K562 (cell line): ENCODE measurements at places on chromosomes 16 and 17.

- DNase-seq: no peak
Observed at GRCh38 chr17:30477774-30478115, 537 bp downstream of the GOSR1 start.

- DNase-seq: no peak
Observed at GRCh38 chr16:54774768-54775167, 155.9 kb upstream of the IRX5 start.

DNA sequence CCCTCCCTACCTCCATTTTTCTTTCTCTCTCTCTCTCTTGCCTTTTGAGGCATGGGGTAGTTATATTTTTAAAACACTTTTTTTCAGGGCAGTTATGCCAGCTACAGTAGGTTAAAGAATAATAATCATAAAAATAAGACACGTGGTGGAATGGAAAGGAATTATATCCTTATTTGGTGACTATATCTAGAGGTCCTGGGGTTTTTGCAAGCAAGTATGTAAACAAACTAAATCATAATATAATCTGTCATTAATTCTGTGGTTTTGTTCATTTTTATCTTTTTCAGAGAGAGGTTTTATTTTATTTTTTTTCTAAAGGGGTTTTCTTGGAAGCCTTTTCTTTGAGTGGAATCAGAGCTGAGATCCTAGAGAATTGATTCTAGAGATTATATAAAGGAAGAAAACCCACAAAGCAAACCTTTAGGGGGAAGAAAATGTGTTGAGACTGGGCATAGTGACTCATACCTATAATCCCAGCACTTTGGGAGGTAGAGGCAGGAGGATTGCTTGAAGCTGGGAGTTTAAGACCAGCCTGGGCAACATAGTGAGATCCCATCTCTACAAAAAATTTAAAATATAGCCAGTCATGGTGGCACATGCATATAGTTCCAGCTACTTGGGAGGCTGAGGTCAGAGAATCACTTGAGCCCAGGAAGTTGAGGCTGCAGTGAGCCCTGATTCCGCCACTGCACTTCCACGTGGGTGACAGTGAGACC is 53.2 kb downstream of the NQO1 start:
- DNase-seq: no peak

DNA sequence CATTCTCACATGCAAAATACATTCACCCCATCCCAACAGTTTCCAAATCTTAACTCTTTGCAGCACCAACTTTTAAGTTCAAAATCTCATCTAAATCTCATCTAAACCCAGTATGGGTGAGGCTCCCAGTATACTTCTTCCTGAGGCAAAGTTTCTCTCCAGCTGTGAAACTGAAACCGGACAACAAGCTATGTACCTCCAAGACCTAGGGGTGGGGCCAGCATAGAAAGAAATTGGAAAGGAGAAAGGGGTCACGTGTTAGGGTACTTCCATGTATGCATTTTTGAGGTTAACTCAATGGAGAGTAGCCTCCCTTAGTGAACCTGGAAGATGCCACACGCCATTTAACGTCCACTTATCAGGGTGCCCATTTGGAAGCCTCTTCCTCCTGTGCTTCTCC is 23.9 kb upstream of the LRRC75A start:
- no peak for DNase-seq

GRCh38 chr17:42928714-42929496 is 28.3 kb downstream of the G6PC1 start:
- DNase-seq: peak; percentile 86

- no peak for DNase-seq
Observed at GRCh38 chr17:44915321-44915726, at the start of gene GFAP. TSS of gene GFAP (minus strand) at chr17:44915500. CDS start at chr17:44915486, 14 bp downstream.

DNA sequence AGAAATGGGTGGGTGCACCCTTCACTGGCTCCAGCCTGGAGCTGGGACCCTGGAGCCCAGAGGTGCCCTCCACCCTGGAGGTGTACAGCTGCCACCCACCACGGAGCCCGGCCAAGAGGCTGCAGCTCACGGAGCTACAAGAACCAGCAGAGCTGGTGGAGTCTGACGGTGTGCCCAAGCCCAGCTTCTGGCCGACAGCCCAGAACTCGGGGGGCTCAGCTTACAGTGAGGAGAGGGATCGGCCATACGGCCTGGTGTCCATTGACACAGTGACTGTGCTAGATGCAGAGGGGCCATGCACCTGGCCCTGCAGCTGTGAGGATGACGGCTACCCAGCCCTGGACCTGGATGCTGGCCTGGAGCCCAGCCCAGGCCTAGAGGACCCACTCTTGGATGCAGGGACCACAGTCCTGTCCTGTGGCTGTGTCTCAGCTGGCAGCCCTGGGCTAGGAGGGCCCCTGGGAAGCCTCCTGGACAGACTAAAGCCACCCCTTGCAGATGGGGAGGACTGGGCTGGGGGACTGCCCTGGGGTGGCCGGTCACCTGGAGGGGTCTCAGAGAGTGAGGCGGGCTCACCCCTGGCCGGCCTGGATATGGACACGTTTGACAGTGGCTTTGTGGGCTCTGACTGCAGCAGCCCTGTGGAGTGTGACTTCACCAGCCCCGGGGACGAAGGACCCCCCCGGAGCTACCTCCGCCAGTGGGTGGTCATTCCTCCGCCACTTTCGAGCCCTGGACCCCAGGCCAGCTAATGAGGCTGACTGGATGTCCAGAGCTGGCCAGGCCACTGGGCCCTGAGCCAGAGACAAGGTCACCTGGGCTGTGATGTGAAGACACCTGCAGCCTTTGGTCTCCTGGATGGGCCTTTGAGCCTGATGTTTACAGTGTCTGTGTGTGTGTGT is 46.8 kb downstream of the IL21R start:
- no peak for DNase-seq

DNA sequence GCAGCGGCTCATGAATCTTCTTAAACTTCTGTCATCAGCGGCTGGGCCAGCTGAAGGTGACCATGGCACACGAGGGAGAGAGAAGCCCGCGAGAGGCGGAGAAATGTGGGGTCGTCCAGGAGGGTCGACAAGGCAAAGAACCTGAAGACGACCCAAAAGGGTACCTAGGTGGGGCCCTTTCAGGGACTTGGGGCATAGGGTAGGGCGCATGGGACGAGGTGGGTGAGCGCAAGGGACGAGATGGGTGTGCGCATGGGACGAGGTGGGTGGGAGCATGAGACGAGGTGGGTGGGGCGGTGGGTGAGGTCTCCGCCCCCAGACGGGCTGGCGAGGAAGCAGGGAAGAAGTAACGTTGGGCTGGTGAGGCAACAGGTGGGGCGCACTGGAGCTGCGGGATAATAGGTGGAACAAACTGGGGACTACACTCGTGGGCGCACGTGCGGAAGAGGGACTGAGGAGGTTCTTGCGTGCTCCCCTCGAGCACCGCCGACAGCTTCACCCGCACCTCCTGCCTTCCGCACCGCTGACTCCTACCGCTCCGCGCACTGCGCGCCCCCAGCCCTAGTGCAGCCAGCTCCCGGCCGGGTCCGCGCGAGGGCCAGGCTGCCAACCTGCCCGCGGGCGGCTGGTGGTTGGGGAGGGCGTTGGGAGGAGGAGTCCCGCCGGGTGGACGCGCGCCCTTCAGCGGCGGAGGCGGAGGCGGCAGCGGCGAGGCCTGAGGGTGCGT is 23.2 kb upstream of the CRYM start:
- peak; percentile 87 for DNase-seq

GRCh38 chr16:80198311-80199299 is 342.2 kb upstream of the DYNLRB2 start:
- no peak for DNase-seq

- no peak for DNase-seq
Observed at GRCh38 chr17:59406808-59407381, 75.4 kb downstream of the YPEL2 start.

DNA sequence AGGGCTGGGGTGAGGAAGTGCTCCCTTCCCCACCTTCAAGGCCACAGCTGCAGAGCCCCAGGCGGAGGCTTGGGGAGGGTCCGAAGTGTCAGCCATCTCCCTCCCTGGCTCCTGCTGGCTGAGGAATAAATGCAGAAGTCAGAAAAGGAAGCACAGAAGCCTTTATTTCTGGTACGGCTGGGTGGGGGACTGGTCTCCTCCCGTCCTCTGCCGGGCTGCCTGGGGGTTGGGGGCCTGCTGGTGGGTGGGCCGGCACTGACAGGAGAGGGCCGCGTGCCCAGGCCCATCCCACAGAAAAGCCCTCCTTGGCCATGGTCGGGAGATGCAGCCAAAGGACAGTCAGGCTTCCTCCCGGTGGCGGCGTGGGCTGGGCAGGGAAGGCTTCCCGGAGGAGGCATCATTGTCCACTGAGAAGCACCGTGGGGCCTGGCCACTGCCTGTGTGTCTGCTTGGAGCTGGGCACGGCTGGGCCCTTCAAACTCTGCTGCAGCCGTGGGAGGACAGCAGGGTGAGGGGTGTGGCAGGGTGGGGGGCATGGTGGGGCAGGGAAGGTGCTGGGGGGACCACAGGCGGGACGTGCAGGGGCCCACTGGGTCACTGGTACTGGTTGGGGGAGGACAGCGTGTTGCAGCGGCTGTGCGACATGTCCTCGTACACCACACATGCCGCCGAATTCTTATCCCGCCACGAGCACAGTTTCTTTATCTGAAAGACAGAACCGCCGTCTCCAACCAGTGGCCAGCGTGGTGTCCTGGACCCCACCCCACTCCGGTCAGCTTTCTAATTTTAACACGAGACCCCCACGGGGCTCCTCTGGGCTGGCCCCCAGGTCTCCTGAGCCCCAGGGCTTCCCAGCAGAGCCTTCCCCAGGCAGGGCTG is 2.4 kb downstream of the CD7 start:
- no peak for DNase-seq

DNA sequence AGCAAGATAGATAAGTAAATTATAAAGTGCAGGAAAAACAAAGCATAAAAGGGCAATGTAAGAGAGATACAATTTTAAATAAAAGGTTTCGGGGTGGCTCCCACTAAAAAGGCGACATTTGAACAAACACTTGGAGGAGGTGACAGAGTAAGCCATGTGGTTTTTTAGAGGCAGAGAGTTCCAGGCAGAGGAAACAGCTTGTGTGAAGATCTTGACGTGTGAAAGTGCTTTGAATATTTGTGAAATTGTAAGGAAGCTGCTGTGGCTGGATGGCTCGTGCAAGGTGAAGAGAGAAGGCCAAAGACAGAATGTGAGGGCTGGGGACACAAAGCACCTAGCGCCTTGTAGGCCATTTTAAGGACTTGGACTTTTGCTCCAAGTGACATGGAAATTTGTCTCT is 28.6 kb upstream of the HYDIN start:
- no peak for DNase-seq

GRCh38 chr17:924711-925475 is 54.7 kb downstream of the NXN start:
- no peak for DNase-seq

DNA sequence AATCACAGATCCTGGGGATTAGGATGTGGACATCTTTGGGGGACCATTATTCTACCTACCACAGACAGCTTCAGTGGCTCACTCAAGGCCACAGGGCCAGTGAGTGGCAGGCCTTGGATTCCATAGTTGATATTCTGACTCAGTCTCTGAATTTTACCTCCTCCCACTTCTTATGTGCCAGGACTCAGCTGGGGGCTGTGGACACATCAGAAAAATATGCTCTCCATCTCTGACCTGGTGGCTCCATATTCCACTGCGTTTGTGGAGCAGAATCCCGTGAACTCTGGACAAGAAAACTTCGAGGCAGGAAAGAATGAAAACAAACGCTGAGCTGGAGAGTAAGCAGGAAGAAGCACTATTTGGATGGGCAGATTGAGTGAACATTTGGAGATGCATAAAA is 301.8 kb upstream of the MAF start:
- no peak for DNase-seq

DNA sequence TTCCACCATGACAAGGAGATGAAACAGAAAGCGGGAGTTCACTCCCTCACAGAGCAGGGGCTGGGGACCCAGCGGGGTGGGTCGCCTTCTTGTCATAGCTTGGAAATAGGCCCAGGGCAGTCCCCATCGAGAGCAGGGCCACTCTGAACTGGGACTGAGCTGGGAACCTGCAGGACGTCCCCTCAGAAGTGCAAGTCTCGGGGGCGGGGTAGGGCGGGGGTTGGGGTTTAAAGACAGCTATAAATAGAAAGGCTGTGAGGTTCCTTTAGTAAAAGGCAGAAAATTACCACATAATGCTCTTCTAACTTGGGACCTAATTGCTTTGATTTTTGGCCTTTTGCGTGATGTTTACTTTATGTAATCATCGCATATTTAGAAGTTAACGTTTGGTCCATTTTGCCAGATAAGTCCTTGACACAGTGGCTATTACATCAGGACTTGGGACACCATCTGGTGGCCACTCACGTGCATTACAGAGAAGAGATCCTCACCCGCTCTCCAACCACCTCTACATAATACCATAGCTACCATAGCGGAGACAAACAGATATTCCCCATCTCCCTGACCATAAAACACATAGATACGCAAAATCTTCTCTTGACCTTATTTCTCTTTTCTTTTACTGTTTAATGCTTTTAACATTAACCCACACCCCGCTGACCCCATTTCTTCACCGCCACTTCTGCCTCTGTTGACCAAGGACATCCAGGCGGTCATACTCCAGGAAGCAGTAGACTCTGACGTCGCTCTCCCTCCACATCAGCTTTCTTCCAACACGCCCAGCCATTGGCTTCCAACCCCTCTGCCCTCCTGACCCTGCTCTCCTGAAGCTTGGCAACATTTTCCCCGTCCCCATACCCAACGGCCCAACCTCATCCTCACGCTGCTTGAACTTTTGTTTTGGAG is 27.5 kb upstream of the PIK3R6 start:
- DNase-seq: peak; percentile 65

GRCh38 chr16:890217-890616 is 80.6 kb downstream of the LMF1 start:
- peak; percentile 47 for DNase-seq

DNA sequence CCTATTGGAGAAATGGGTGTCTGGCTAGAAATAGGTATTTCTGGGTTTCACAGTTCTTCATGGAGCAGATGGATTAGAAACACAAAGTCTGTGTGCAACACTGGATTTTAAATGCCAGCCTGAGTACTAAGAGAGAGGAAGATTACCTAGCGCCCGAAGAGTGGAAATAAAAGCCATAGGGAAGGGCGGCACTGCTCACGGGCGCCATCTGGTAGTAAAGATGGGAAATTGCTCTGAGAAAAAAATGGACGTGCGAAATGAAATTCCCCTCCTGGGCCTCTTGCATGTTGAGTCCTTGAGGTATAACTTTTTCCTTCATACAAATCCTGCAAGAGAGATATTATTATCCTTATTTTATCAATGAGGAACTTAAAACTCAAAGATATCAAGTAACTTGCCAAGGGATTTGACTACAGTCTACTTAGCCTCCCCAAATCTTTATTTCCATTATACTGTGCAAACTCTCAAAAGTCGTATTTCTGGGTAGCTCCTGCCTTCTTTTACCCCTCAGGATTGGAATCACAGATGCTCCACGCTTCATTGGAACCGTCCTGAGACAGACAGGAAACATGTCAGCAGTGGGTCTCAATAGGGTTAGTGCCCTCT is 72.8 kb downstream of the MMD start:
- peak; percentile 43 for DNase-seq

DNA sequence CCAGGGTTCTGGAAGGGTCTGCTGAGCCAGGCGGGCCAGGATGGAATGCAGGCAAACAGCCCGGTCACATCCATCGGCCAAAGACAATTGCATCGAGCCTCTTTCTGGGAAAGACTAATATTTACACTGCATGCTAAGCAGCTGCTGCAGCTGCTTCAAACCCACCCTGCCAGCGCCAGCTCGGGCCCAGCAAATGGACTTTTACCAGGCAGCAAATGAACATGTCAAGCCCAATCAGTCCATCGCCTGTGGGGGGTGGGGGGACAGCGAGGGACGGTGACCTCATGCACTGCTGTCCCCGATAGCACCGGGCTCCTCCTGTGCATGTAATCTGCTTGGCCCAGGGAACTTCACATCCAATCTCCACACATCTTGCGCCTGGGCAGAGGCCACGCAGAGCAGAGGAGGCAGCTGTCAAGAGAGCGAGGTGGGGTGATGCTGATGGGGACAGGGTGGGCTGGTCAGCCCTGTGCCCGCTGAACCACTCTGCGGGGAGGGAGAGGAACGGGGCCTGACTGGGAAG is 39.4 kb upstream of the CDH5 start:
- DNase-seq: peak; percentile 27
